A673 (cell line): ENCODE measurements at places on chromosomes 3 and 15.

- no peak for DNase-seq
These were observed 158.0 kb downstream of the CTNNB1 start for GRCh38 chr3:41357271-41357670.

DNA sequence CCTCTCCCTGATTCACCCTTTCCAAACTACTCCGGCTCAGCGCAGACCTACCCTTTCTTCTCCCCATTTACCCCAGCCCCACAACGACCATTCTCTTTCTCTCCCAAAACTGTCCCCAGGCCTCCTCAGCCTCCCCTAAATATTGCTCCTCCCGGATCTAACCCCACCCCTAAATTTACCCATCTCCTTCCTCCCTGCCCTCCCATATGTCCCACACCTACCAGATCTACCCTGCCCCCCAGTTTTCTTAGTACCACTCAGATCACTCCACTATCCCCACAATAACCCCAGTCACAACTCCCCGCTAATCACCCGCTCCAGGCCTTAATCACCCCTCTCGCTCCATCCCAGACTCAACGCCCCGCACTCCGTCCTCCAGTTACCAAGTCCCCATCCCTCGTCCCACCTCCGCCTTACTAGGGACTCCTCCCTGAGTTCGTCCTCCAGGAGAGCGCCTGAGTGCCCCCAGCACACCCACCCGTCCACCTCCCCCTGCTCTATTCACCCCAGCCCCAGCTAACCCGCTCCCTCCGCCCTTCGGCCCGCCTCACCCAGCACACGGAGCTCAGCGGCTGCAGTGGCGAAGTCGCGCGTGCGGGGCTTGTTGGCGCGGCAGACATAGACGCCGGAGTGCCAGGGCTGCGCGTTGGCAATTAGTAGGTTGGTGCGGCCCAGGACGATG is 18.6 kb upstream of the IGDCC3 start:
- DNase-seq: no peak

- no peak for DNase-seq
These were observed 222.0 kb upstream of the MANF start for GRCh38 chr3:51163051-51163450.

GRCh38 chr3:45100981-45101407 is 45.2 kb downstream of the CDCP1 start:
- peak; percentile 9 for DNase-seq

GRCh38 chr3:85930718-85931117 is 971.9 kb downstream of the CADM2 start:
- no peak for DNase-seq

- DNase-seq: no peak
These were observed 33.1 kb downstream of the RAB11A start for GRCh38 chr15:65902373-65902772.

DNA sequence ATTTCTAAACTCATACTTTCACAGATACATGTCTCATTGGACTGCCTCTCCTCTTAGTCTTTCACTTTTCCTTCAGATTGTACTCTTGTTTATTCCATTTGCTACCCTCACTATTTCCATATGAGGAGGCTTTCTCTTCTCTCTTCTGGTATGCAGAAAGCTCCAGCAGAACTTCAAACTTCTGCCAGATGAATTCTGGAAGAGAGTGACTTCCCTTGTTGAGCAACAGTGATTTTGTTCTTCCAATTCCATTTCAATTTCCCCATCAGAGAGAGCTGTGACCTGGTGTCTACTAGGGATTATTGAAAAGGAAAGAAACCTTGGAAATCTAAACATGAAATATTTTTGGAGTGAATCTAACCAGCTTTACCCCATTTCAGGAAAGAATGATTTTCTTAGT is 523.2 kb upstream of the ZNF717 start:
- no peak for DNase-seq

DNA sequence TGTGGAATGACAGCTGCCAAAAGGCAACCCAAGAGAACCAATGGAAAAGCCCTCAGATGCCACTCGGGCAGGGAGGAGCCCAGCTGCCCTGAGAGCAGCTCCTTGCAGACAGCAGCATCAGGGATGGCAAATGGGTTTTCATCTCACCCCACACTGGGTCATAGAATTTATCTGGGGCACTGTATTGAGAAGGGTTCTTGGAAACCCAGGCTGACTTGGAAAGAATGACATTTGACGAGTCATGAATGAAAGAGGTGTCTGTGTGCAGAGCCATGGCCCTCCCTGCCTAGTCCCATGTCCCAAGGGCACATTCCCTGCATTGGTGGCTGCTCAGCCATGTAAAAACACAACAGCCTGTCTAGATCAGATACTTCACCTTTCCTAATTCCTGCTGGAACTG is 157.9 kb upstream of the BHLHE40 start:
- no peak for DNase-seq

DNA sequence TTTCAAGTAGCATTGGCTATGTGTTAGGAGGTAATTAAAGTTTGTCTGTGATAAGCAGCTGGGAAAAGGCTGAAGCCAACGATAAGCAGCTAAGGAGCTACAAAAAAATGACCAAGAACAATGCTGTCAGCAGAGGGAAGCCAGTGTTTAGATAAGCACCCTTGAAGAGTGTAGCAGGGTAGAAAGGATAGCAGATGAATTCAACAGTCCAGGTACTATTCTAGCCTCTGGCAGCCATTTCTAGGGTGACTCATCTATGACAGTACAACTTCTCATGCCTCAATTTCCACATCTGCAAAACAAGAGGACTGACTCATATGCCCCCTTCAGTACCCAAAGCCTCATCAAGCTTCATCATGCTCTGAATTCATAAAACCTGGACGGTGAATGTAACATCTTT is 617.6 kb upstream of the UBE2E2 start:
- no peak for DNase-seq

GRCh38 chr3:134057006-134057653 is 27.4 kb upstream of the SLCO2A1 start:
- no peak for DNase-seq

- DNase-seq: no peak
These were observed 244.2 kb downstream of the LSAMP start for GRCh38 chr3:116200956-116201690.

DNA sequence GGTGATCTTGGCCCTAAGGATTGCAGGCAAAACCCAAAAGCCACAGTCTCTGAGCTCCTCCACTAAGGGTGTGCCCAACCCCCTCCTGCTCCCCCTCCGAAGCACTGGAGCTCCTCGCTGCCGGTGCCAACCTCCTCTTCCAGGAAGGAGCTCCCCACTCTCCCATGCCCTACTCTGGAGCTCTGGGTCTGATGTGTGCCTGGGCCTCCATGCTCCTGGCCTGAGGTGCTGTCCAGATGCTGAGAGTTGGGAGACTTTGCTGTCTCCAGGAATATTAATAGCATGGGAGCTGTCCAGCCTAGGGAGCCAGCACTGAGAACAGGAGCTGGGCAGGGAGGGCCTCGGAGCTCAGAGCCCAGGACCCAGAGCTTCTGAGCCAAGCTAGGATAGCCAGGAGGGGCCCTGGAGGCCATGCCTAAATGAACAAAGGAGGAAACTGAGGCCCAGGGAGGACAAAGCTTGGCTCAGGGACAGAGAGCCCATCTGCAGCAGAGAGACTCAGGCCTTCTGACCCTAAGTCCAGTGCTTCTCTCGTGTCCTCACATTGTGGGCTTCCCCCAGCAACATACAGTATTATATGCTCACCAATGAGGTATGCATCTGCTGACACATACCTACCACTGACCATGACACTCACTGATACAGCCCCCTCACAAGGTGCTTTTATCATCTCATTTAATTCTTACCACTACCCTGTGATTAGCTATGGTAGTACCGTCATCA is 36.9 kb upstream of the HERC1 start:
- DNase-seq: peak; percentile 60

- DNase-seq: no peak
These were observed 15.3 kb downstream of the CHDH start for GRCh38 chr3:53830944-53831343.

GRCh38 chr3:151228666-151229040 is 25.6 kb upstream of the GPR171 start:
- DNase-seq: no peak

DNA sequence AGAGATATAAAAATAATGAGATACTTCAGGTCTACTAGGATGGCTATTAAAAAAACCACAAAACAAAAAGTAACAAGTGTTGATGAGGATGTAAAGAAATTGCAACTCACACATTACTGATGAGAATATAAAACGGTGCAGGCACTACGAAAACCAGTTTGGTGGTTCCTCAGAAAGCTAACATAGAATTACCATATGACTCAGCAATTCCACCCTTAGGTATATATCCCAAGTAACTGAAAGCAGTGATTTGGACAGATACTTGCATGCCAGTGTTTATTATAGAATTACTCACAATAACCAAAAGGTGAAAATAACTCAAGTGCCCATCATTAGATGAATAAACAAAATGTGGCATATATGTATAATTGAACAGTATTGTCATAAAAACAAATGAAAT is 87.5 kb upstream of the MELTF start:
- no peak for DNase-seq

DNA sequence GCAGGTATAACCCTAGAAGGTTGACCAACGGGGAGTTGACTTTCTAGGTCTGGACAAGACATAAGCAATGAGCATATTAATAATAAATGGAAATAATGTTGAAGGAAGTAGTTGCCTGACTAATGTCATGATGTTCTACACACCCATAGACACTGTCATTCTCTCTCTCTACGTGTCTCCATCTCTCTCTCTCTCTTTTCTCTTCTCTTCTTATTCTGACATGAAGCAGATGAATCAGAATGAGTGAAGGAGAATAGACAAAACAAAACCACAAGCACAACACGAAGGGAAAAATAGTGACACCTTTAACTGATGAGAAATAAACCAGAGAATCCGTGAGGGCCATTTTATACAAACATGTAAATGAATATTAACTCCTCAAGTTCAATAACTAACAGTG is 26.7 kb upstream of the CCDC80 start:
- no peak for DNase-seq

- DNase-seq: no peak
These were observed 23.6 kb downstream of the SETD5 start for GRCh38 chr3:9420850-9421549.

DNA sequence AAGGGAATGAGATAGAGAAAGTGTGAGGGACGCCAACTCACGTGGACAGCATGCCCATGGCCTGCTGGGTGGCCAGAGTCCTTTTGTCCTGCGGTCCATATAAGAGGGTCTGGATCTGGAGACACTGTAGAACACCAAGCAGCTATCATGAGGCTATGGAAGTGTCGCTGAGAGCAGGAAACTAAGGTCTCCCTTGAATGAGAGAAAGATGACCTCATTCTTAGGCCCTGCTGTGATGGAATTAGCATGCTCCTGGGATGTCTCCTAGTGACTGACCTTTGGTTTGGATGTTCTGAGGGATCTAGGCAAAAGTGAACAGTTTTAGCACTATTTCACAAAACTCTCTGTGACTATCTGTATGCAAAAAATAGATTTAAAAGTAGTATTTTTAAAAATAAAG is 34.4 kb downstream of the SYNM start:
- DNase-seq: no peak

- peak; percentile 94 for DNase-seq
These were observed 9.7 kb downstream of the ETV5 start for GRCh38 chr3:186099178-186099577.
